ENCODE measurements at places on chromosomes 4 and X.

GRCh38 chr4:88729146-88729760 lies 31.6 kb upstream of the NAP1L5 start:
- no peak for DNase-seq

DNA sequence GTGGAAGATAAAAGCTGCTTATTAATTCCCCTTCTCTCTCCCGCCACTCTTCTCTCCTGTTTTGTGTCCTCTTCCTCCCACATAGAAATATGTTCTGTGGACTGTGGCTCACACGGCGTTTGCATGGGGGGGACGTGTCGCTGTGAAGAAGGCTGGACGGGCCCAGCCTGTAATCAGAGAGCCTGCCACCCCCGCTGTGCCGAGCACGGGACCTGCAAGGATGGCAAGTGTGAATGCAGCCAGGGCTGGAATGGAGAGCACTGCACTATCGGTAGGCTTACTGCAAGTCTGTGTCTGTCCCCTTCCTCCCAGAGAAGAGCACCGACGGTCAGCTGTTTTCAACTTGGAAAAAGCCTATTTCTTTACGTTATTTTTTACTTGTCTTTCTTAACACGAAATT lies 229.1 kb downstream of the DCTD start:
- DNase-seq, result no peak

DNA sequence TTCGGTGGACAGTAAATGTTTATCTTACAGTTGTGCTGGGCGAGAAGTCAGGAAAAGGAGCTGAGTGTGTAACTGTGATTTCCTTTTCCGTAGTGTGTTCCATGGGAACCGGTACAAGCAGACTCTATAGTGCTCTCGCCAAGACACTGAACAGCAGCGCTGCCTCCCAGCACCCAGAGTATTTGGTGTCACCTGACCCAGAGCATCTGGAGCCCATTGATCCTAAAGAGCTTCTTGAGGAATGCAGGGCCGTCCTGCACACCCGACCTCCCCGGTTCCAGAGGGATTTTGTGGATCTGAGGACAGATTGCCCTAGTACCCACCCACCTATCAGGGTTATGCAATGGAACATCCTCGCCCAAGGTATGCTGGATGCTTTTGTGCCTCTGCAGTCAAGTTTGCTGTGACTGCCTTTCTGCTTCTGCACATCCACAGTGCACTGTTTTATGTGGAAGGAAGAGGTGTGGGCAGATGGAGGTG lies 27.4 kb downstream of the NOCT start:
- DNase-seq, result no peak

DNA sequence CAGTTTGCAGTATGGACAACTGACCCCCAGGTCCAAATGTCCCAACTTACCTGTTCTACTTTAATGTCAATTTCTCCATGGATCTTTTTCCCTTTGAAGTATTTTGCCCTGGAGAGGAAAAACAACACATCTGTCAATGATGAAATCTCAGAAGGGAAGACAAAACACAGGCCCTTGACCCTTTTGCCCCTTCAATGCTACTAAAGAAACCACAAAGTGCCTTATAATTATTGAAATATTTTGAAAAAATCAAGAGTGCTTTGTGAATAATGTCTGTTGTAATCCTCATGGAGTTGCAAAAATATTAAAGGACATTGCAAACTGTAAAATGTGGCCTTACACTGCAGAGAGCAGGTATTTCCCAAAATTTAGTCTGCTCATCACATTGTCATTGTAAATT lies 12.6 kb downstream of the SYN1 start:
- no peak for DNase-seq

DNA sequence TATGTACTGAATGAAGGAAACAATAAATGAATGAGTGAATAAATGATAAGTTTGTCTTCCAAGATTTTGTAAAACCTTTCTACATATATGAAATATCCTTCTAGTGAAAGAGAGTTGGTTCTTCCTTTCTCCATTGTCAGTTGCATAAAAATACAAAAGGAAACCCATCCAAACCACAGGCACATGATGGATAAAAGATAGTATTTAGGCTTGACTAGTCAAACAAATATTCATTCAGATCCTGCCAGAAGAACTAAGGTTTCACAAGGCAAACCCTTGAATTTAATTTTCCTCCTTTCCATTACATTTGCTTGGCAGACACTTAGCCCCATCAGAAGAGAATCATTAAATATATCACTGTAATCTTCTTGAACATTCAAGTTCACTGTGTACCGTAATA lies 208.4 kb downstream of the COL25A1 start:
- no peak for DNase-seq

GRCh38 chrX:69196666-69197065 lies 31.4 kb upstream of the PJA1 start:
- DNase-seq, result no peak

GRCh38 chrX:139191286-139191685 lies 339.3 kb upstream of the F9 start:
- no peak for DNase-seq

DNA sequence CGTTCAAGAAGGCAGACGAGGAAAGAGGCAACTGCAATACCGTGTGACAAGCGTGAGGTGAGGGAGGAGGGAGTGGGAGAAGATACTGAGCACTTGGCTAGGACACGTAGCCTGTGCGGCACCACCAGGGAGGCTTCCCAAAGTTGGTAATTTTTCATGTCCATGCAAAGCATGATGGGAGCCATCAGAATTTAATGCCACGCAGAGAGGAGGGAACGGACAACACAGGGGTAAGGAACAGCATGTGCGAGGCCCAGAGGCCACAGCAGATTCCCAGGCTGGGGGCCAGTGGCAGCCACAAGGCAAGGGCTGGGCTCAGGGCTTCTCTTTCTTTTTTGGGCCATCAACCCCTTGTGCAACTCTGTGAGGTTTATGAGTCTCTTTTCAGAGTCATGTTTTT lies 11.0 kb upstream of the CLDN24 start:
- no peak for DNase-seq

GRCh38 chrX:24777660-24778059 lies 83.9 kb downstream of the POLA1 start:
- DNase-seq, result no peak

- DNase-seq, result no peak
Observed at GRCh38 chr4:155684892-155685541, 18.4 kb downstream of the GUCY1A1 start.

GRCh38 chr4:129998436-129999150 lies 902.6 kb downstream of the C4orf33 start:
- no peak for DNase-seq

GRCh38 chr4:105601406-105601805 lies 49.0 kb downstream of the ARHGEF38 start:
- DNase-seq, result no peak

- DNase-seq, result no peak
Observed at GRCh38 chrX:136766785-136767103, 14.0 kb downstream of the ARHGEF6 start.

DNA sequence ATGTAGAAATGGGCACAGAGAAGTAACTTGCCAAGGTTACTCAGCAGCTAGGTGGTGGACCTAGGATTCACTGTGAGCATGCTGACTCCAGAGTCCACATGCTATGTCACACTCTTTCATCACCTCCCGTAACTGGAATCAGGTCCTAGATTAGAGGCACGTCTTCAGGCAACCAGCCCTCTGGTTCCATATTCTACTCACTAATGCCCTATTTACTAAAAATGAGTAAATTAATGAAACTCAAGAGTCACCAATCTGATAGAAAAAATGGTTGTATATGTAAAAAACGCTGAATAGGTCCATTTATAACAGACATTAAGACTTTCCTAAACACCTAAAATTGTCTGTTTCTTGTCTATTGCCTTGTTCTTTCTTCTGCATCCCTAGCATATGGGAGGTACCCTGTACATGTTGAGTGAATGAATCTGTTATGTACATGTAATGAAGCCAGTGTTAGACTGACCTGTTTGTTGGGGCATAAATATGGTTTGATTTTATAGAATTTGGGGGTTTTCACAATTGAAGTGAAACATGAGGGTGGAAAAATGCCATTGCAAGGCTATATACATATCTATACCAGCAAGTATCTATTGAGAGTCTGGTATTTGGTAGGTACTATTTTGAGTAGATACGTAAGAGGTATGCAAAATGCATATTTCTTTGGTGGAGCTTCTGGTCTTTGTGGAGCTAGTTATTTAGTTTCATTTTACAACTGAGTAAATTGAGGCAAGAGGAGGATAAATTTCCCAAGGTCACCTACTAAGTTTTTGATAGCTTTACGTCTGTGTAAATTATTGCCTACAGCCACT lies 7.5 kb upstream of the RUFY3 start:
- DNase-seq, result no peak

DNA sequence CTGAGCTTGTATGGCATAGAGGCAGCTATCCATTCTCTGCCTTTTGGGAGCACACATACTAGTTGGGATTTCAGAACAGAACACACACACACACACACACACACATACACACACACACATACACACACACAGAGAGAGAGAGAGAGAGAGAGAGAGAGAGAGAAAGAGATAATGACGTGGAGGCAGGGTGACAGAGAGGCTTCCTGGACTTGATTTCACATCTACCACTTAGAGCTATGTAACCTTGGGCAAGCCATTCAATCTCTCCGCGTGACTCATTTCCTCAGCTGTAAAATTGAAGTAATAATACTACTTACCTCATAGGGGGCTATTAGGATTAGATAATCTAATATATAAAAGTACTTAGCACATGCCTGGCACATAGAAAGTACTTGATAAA lies 12.3 kb upstream of the GRIA3 start:
- DNase-seq, result no peak

GRCh38 chr4:22129454-22130029 lies 181.0 kb upstream of the KCNIP4 start:
- peak; percentile 6 for DNase-seq

DNA sequence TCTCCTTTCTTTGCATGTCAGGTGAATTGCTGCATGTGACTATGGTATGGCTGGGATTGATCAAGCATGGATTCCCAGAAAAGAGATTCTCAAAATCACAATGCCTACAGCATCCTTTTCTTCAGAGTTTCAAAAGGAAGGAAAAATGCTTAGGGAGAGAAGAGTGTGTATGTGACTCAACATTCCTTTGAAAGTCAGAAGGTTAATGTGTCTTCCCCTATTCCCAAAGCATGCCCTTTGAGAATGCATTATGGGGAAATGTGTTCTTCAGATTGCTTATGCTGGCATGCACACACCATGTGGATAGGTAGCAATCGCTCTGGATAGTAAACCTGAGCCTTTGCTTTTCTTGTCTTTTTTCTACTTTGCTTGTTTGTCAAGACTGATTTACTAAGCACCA lies 78.5 kb downstream of the ELOVL6 start:
- no peak for DNase-seq

All from activated T-cell treated with anti-CD3 and anti-CD28 coated beads, Interleukin-2, amount 50 U/mL, for 72 hours (primary cell).